Hematopoietic multipotent progenitor cell treated with erythropoietin and hydrocortisone succinate and interleukin-3 and kit ligand, for 15 days (in vitro differentiated cells): ENCODE measurements at places on chromosomes 4 and X.

DNA sequence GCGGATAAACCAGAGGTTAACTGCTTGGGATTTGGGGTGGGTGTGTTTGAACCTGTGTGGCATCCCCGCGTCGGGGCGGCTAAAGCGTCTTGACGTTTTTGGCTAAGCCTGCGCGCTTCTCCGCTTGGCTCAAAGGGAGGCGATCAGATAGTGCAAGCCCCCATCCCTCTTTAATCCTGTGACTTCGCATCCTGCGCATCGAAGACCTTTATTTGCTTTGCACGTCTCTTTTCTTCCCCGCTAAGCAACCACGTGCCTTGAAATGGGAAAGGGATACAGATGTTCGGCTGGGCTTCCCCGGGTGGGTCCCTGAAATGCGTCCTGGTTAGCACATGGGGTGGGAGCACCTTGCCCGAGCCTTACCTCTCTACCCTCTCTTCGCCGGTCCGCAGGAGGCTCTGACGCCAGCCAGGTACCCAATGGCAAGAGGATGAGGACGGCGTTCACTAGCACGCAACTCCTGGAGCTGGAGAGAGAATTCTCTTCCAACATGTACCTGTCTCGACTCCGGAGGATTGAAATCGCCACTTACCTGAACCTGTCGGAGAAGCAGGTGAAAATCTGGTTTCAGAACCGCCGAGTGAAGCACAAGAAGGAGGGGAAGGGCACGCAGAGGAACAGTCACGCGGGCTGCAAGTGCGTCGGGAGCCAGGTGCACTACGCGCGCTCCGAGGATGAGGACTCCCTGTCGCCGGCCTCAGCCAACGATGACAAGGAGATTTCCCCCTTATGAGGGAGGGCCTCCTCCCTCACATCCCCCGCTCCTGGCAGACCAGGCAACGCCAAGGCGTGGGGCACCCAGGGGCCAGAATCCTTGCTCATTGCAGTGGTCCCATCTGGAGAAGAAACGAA, 1.5 kb downstream of the GSX2 start:
- no peak for DNase-seq

GRCh38 chr4:180828455-180829018, 1414.7 kb upstream of the TENM3 start:
- no peak for DNase-seq

GRCh38 chr4:38306482-38307071, 346.4 kb downstream of the PTTG2 start:
- no peak for DNase-seq

DNA sequence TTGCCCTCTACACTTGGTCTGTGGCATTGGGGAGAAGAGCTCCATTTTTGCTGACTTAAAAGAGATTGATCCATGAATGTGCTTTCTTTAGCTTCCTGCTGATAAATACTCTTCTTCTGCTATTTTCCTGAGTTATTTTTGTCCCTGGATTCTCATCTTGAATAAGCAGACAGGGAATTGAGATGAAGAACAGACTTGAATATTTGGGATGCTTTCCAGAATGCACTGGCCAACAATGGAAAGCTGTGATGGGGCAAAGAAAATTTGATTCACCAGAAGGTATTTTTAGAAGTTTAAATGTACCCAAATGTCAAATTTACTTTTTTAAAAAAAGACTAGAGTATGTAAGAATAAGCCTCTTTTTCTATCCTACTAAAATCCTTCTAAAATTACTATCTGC, 309.9 kb upstream of the PPP1R2C start:
- DNase-seq: no peak

GRCh38 chr4:26217961-26218676, 102.7 kb upstream of the RBPJ start:
- DNase-seq: no peak

GRCh38 chrX:16479206-16479869, 170.6 kb upstream of the S100G start:
- DNase-seq: no peak

DNA sequence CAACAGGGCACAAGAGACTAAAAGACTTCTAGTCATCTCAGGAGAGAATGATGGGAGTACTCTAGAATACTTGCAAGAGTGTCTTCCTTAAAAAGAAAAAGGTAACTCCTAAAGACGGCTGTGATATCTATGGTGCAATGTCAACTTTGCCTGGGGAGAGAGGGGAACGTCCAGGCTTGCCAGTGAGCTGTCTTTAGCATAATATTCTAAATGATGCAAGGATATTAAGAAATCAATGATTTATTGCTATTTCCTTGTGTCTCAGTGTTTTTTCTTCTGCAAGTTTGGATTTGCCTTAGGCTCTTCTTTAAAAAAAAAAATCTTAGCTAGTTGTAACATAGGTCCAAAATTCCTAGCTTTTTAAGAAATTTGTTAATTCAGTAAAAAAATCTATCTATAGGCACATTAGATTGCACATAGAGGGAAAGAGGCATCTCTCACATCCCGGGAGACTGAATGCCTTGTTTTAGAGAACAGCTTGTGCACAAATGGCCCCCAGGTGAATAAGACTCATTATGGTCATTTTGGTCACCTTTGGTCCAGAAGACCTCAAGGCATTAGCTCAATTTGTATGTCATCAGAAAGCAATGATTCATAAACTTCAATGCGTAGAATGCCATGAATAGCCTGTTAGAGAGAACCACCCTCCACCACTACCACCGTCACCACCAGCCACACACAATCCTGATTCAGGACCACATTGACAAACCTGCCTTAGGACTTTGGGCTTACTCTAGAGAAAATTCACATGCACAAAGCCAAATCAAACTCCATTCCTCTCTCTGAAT, 104.1 kb downstream of the PALLD start:
- DNase-seq: no peak

DNA sequence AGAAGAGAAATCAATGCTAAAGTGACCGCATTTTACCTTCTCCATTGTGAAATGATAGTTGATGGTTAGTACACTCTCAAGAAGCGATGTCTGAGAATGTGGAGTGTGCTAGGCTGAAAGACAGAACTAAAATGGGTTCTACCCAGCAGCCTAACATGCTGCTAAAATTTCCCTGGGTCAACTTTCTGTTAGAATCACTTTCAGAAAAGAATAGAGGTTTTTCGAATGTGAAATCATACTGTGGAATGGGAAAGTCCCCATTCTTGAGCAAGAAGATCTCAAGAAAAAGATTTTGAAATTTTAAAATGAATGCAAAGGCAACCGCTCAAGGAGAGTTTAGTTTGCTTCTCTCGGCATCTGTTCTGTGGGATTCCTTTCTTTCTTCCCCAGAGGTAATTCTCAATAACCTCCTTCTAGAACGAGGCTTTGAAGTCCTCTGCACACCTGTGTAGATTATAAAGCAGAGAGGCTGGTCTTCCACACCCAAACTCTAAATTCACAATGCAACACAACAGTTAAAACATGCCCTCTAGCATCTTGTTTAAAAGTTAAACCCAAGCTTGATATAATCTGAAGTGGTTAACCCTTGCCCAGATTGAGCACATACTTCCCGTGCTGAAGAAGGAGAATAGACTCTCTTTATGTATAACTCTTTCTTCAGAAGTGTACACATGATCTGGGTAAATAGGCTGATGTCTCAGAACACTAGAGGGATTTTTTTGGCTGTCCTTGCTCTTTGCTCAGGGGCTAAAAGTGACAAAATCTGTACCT, 208.7 kb upstream of the KLF3 start:
- no peak for DNase-seq

DNA sequence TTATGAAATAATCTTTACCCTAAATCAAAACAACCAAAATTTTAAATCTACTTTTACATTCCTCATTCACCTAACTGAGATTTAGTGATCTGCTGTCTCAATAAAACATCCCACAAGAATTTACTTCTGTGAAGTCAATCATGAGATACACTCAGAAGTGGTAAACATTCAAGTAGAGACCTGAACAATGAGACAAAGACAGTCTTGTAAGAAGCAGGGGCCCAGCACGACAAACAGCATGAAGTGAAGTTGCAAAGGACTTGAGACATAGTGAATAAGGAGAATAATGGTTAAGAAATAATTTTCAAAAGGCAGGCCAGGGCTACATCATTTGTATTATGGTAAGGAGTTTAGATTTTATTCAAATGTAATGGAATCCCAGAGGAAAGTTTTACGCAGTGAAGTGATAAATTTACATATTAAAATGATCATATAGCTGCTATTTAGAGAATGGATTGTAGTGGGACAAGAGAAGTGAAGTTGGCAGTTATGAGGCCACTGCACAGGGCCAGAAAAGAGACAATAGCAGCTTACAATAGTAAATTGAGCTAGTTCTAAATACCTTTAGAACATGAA, 101.9 kb downstream of the MAB21L2 start:
- DNase-seq: no peak

GRCh38 chrX:147953976-147954375, 27.2 kb upstream of the FMR1NB start:
- no peak for DNase-seq

DNA sequence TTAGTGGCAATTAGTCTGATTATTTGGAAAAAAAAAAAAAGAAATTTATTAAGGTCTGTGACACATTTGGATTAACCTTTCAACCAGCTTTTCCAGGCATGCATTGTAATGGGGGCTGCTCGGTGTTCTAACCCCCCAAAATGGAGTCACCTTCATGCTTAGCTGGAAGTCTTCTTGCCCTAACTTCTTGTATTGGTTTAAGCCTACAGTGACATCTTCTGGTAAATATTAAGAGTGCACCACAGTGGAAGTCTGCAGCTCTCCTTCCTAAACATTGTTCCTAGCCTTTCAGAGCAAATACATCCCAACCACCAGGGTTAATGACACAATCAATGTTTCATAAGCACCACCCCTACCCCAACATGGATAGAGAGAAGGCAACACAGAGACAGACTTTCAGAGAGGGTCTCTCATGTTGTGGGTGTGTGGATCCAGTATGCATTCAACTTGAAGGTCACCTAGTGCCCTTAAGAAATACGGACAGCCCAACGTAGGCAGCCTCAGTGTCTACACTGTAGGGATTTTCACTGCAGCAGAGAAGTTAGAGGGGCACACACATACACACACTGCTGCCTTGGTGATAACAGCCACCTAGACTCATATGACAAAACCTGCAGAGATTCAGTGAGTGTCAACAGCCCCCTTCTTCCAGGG, 142.9 kb upstream of the MBNL3 start:
- DNase-seq: peak; percentile 18

GRCh38 chr4:52868133-52868532, 6.0 kb downstream of the RASL11B start:
- DNase-seq: no peak

DNA sequence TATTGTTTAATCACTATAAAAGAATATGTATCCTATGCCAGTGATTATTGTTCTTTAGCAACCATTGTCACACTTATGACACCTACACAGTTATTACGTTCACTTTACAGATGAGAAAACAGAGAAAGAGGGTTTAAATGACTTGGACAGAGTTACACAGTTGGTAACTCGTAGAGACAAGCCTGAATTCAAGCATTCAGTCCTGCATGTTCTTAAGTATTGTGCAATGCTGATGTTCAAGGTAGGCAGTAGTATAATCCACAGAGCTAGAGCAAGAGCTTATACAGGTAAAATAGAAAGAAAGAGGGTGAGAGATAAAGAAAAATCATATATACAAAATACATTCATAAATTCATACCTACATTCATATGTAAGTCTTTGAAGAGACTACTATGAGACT, 249.8 kb upstream of the ANXA10 start:
- DNase-seq: no peak

- no peak for DNase-seq
Measured at GRCh38 chrX:56281789-56282188, 49.6 kb downstream of the KLF8 start.

DNA sequence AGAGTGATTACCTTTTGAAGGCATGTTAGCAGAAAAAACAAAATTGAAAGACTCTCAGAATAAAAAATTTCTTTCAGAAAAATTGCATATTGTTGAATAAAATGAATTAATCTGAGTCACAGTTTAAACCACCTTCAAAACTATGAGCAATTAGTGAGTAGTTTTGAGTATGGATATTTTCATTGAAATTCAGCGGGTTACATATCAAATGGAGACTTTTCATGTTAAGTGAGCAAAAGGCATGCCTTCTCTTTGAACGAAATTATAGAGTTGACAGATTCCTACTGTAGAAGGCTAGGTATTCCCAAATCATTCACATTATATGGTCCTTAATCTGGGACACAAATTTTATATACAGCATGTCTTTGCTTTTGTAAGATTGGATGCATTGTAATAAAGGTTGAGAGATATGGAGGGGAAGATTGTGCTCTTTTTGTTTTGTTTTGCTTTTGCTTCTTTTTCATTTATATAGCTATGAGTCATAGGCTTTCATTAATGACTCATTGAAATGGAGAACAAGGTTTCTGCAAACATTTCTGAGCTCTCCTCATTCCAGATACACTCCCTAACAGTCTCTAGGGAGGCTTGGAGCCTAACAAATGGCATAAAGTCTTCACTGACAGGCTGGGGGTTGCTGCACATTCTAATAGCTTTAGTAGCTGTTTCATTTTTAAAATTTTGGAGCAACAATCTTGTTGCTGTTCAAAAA, 21.6 kb downstream of the PCDH18 start:
- no peak for DNase-seq

- DNase-seq: no peak
Measured at GRCh38 chr4:124890522-124890921, 178.0 kb upstream of the ANKRD50 start.

DNA sequence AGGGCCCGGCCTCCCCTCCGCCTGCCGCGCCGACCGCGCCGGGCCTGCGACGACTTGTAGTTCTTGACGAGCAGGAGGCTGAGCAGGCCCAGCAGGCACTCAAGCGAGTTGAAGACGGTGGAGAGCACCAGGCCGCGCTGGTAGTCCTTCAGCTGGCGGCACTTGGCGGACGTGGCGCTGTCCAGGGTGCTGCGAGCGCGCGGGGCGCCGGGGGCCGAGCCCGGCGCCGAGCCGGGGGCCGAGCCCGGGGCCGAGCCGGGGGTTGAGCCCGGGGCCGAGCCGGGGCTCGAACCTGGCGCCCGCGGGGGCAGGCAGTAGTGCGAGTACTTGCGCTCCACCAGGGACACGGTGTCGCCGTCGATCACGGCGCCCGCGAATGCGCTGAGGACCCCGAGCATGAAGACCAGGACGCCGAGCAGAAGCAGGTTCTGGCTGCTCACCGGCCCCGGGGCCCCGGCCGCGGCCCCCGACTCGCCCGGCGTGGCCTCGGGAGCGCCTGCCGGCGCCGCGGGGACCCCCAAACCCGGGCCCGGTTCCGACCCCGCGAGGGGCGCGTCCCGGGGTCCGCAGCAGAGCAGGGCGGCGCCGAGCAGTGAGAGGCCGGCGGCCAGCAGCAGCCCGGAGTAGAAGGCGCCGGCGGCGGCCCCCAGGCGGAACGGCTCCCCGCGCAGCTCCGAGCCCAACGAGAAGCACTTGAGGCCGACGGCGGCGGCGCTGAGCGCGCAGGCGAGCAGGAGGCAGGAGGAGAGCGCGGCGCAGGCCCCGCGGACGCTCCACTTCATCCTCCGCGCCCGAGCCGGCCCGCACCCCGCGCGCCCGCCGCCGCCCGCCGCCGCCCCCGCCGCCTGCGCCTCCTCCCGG, 584 bp downstream of the TMEM271 start:
- DNase-seq: no peak

- DNase-seq: no peak
Measured at GRCh38 chr4:172153719-172154118, 340.5 kb downstream of the GALNTL6 start.

DNA sequence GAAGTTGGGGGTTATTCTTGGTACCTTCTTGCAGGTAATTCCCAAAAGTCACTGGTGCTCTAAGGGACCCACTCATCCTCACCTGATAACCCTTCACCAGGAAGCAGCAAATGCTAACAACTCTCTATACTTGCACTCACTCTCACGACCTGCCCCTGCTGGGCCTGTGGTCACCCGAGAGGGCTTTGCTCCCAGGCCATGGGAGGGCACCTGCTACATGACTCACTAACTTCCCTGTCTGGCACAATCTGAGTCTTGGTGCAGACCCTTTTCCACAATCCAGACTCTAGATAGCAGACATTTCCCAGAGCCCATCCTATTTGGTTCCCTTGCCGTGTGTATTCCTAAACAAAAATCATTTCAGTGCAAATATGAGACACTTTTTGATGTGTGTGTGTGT, 403.8 kb upstream of the FAT1 start:
- DNase-seq: no peak
